Esophagus squamous epithelium (tissue), 5 donors: ENCODE measurements at places on chromosomes 7 and 10. TPM values are rescaled to one million over a fixed set of nuclear protein-coding genes. Genes with fewer than 3 reads are reported as not detected.

TAS2R4 gene
- total RNA-seq, result 0.18 TPM

APBB1IP gene
- 1.6 TPM for total RNA-seq

RASA4B gene
- 1.6 TPM for total RNA-seq

PDK4 gene
- total RNA-seq, result 4.1 TPM

PRSS1 gene
- total RNA-seq, result not detected

CLRN3 gene
- total RNA-seq, result not detected

C10orf105 gene
- total RNA-seq, result 0.15 TPM

ZNF862 gene
- 10.6 TPM for total RNA-seq

LFNG gene
- 6.1 TPM for total RNA-seq

CALHM2 gene
- total RNA-seq, result 13.5 TPM

- DNase-seq, result no peak
Measured at GRCh38 chr10:75166623-75166972, 44.0 kb upstream of the VDAC2 start.

DNA sequence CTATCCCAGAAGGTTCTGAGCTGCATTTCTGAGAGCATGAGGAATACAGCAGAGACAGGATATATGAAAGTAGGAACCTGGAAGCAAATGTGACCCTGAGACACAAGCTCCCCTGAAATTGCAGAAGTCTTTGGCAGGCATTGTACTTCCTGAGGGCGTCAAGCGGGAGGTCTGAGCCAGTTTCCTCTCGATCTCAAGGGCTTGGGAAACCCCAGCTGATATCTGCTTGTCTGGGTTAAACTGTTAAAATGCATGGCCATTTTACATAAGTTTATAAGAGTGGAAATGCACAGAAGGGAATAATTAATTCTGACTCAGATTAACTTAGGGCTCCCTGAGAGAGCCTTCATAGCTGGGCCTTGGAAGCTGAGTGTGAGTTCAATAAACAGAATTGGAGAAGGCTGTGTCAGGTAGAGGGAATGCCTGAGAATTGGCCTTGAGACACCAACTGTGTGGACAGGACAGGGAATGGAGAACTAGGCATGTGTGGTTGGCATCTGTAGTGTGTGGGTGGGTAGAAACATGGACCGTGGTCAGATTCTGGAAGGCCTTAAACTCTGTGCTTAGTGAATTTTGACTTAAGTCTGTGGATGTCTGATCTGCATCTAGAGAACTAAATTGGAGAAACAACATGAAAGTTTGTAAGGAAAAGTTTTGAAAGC is 53.3 kb downstream of the WIPF3 start:
- DNase-seq, result no peak

DNA sequence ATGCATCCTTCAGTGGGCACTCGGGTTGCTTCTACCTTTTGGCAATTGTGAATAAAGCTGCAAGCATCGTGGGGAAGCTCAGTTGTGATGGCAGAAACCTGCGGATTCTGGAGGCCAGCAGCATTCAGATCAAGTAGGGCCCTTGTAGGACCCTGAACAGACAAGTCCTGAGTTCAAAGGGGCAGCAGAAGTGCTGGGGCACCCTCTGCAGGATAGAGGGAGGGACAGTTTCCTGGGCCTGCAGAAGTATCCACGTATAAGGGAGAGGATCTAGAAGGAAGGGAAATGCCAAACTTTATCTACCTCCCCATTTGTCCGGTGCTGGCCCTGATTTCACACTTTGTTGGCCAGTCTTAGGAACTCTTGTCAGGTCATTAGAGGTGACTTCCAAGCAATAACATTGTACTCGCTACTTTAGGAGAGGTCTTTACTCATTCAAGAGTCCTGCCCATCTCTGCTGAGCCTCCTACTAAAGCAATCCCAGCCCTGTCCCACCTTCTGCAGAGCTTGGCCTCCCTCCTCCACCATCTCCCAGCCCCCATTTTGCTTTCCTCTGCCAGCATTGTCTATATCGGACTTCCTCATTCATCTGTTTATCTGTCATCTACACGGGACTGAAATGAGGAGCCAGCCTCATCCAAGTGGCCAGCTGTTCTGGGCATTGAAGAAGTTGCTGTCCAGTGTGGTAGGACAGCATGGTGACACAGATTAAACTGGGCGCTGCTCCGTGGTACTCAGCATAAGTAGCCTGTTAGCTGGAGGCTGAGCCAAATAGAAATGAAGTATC is 26.6 kb upstream of the R3HCC1L start:
- DNase-seq, result no peak

- DNase-seq, result no peak
Measured at GRCh38 chr7:66281678-66282590, 76.8 kb downstream of the TPST1 start.

GRCh38 chr7:82441669-82442478 is 1.7 kb downstream of the CACNA2D1 start:
- DNase-seq, result no peak

DNA sequence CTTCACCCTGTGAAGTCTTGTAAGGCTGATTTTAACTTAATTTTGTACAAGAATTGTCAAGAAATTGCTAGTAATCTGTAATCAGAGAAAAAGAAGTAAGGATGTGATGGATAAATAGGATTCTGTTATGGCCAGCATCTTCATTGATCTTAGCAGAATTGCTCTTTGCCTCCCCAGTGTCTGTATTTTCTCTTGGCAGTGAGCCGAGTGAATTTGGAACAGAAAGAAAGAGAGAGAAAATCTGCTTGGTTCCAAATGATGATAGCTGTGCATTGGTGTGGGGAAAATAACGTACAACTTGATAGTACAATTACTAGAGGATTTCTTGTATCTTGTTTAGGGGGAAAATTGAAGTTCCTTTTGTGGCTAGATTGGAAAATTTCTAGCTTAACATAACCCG is 34.6 kb downstream of the VTI1A start:
- DNase-seq, result no peak

DNA sequence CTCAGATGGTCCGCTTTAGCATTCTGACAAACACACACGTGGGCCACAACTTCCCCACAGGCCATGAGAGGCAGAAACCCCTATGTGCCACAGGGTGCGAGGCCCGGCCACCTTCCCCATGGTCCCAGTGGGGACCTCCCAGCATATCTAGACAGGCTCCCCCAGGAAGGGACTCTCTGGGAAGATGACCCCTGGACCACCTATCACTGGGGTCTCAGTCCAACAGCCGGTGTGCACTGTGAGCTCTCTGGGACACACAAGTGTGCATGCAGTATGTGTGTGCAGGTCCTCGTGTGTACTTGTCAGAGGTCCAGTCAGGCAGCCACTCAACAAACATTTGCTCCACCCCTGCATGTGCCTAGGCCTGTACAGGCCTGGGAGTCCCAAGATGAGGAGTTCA is 18.7 kb downstream of the GRID1 start:
- no peak for DNase-seq

DNA sequence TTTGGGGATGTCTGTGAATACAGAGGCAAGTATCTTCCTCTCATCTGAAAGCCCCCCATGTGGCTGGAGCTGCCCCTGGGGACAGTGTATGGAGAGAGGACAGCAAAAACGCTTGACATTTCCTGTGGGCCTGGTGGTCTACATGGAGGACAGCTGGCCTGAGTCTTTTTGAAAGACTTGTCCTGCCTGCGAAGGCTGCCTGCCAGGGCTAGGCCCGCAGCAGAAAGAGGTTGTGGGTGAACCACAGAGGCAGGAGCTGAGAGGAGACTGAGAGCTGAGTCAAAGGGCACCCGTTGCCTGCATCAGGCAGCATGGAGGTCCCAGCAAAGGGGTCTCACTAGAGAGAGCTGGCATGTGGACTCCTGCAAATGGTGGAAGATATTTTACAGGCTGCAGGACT is 66.4 kb downstream of the KAT6B start:
- DNase-seq, result no peak

- DNase-seq, result no peak
Measured at GRCh38 chr7:36904101-36904500, 179.8 kb upstream of the AOAH start.

DNA sequence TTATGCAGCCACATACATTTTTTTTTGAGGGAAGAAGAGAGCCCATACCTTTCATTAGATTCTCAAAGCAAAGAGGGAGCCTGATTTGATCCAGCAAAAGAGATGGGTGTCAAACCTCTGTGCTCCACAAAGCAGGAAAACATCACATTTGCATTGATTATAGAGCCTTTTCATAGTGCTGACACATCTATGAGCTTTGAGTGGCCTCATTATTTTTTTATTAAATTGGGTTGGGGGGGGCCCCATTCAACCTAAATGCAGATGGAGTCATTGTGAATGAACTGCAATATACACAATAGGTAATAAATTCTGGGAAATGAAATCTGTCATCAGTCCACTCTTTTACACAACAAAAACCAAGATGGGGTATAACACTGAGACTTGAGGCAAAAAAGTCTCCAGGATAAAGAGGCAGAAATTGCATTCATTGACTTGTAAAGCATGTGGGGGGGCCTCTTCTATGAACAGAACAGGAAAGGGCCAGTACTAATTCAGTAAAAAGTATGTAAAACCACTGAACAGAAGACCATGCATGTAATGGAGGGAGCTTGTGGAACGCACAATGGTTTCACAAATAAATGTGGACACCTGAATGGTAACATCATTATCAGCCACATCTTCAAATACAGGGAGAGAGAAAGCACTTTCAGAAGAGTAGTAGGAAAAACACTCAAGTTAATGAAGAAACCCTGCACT is 17.7 kb upstream of the ASB4 start:
- no peak for DNase-seq

GRCh38 chr10:1036341-1036791 is 10.7 kb upstream of the IDI2 start:
- DNase-seq, result no peak

GRCh38 chr7:157986051-157986450 is 601.6 kb downstream of the PTPRN2 start:
- no peak for DNase-seq

- DNase-seq, result no peak
Measured at GRCh38 chr10:114874827-114875411, 53.3 kb downstream of the FHIP2A start.

- DNase-seq, result no peak
Measured at GRCh38 chr7:16504019-16504418, 22.6 kb upstream of the LRRC72 start.

DNA sequence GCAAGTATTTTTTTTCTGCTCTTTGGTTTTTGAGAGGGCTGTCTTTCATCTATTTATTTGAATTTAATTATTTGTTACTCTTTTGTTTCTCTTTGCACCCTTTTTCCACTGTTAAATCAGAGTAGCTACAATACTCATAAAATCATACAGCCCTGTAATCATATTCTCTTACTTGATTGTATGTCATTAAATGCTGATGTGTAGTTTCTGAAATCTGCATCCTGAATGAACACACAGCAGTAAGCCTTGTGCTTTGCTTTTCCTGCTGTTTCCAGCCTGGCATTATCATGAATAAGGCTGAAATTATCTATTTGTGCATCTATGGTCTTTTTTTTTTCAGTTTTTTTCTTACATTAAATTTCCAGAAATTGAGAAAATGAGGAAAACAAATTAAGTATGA is 4.1 kb downstream of the LRRC18 start:
- DNase-seq, result no peak

- no peak for DNase-seq
Measured at GRCh38 chr7:7562736-7563135, 3.9 kb upstream of the MIOS start.

GRCh38 chr10:62972103-62972502 is 155.9 kb upstream of the EGR2 start:
- no peak for DNase-seq

- DNase-seq, result no peak
Measured at GRCh38 chr10:61754587-61755550, 92.1 kb downstream of the CABCOCO1 start.
